Activated T-helper 17 cell treated with anti-CD3 and anti-CD28 coated beads, Interleukin-2, amount 50 U/mL, for 72 hours (primary cell): ENCODE measurements at places on chromosomes 16 and 17. TPM values are rescaled to one million over a fixed set of nuclear protein-coding genes. Genes with fewer than 3 reads are reported as not detected.
A peak's percentile ranks its signal among the peaks of the same experiment; 100 is the strongest.

CD300LF gene
- total RNA-seq: not detected

- no peak for ATAC-seq
These were observed 3.5 kb downstream of the FAM171A2 start for GRCh38 chr17:44360144-44360533.

GRCh38 chr16:2518823-2519710 is 1.1 kb upstream of the AMDHD2 start:
- no peak for ATAC-seq

DNA sequence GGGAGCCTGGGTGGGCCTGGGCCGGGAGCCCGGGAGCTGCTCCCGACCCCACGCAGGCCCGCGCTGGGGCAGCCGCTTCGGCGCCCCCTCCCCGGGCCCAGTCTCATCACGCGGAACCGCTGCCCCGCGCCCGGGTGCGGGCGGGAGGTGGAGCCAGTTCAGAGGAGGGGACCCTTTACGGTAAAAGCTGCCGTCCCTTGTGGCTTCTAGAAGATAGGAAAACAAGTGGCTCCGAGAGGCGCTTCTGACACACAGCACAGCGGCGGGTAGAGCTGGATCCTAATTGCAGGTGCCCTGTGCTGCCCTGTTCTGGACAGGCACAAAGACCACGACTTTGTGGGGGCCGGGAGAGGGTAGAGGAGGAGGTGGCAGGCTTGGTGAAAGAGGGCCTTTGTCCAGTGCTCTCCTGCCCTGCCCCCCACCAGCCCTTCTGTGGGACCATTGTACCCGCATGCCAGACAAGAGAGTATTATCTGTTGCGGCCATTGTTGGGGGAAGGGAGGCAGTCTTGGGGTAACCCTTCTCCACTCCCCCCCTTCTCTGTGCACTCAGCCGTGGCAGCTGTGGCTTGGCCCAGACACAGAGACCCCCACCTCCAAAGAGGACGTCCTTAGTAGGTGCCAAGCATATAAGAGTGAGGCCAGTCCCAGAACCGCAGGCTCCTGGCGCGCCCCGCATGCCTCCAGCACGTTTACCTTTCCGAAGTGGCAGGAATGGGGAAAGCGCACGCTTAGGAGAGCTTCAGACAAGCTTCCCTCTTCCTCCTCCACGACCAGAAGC is 736 bp downstream of the CNP start:
- peak; percentile 10 for ATAC-seq

GRCh38 chr16:1537138-1537577 is 3.7 kb downstream of the TMEM204 start:
- no peak for ATAC-seq

SPEM1 gene
- total RNA-seq: not detected

- ATAC-seq: peak; percentile 19
These were observed 43.2 kb downstream of the RPH3AL start for GRCh38 chr17:309361-309888.

DPEP3 gene
- total RNA-seq: 0.19 TPM

DNA sequence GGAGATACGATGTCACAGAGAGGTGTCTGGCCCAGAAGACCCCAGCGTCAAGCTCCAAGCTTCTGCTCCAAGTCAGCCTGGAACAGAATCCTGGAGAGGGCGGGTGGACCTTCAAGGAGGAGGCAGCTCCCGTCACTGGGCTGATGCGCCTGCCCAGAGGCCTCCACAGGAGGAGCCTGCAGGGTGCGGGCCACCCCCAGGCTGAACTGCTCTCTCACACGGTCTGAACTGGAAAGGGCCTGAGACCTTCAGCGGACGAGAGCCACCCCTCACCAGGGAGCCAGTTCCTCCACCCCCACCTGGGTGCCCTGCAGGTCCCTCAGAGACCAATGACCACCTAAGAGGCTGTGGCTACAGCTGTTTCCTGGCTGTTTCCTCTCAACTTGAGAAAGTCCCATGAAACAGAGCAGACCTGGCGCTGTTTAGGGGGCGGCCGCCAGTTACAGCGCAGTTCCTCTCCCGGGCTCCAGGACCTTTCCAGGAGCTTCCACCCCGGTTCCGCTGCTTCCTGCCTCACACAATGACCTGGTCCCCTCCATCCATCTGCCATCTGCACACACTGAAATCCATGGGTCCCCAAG is 36.0 kb upstream of the KLHDC4 start:
- no peak for ATAC-seq

- peak; percentile 67 for ATAC-seq
These were observed 208.9 kb upstream of the CHMP6 start for GRCh38 chr17:80782536-80783427.

GRCh38 chr17:31400481-31400950 is 9.0 kb downstream of the RAB11FIP4 start:
- ATAC-seq: no peak

DNA sequence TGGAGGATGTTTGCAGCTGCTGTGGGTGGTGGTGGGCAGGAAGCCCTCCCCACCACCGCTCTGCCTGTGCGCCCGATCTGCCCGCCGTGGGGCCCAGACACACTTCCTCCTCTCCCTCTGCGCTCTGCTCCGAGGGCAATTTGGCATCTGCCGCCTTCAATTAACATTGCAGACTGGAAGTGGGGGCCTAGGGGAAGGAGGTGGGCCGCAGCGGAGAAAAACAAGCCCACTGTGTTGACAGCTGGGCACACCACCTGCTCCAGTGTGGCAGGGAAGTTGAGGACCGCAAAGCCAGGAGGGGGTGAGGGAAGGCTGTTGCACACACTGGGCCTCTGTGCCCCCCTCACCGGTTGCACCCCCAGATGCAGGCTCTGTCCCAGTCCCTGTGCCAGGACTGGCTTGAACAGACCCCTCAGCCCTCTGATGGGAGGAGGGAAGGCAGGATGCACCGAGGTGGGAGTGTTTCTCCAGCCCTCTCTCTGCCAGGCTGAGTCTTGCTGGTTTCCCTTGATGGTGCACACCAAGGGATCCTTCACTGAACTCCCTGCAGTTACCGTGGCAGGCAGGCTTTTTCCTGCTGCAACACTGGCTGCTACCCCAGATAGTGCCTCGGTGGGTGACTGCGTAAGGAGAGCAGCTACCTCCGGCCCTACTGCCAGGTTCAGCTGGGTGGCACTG is 72.8 kb upstream of the MED9 start:
- peak; percentile 73 for ATAC-seq

GRCh38 chr16:49554681-49555080 is 181.1 kb downstream of the C16orf78 start:
- ATAC-seq: no peak

- peak; percentile 53 for ATAC-seq
These were observed 22.4 kb downstream of the TBC1D3B start for GRCh38 chr17:36153895-36154610.

GRCh38 chr17:31073411-31073810 is 21.4 kb upstream of the NF1 start:
- no peak for ATAC-seq

DNA sequence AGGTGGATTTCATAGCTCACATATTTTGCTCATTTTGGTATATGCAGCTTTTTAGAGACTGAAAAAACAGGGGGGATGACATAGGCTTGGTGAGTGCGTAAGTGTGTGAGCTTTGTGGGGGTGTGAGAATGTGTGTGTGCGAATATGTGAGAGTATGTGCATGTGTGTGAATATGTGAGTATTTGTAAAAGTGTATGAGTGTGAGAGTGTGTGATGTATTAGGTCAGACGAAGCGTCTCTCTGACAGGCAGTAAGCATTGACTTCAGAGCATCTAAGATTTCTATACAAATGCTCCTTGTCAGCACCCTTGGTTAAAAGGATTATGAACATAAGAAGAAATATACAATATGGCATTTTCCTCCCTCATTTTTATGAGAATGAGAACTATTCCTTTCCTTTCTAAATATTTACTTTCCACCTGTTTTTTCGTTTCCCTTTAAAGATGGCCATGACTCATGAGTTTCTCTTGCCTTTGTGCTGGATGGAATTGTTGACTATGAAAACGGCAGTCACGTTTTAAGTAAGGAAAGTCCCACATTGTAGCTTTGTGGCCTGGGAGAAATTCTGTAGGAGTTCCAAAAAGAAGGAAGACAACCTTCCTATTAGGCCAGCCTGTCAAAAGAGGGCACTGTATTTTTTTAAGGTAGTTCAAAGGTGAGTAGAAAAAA is 276.4 kb downstream of the FOXL1 start:
- no peak for ATAC-seq

GRCh38 chr17:42399121-42399520 is 10.9 kb upstream of the STAT3 start:
- no peak for ATAC-seq

ODAD4 gene
- total RNA-seq: 0.93 TPM
